Bronchial smooth muscle cell (primary cell): ENCODE measurements at places on chromosomes 6 and 20. TPM values are rescaled to one million over a fixed set of nuclear protein-coding genes. Genes with fewer than 3 reads are reported as not detected.

C6orf141 gene
- 0.17 and 0.79 TPM in 2 replicates for total RNA-seq

CCHCR1 gene
- total RNA-seq = 19.7 and 23.5 TPM in 2 replicates

VARS1 gene
- total RNA-seq = 28.1 and 36.1 TPM in 2 replicates

BTNL2 gene
- total RNA-seq = not detected in 2 replicates

RSPH4A gene
- total RNA-seq = under 0.01 and 0.09 TPM in 2 replicates

SSTR4 gene
- total RNA-seq = not detected in 2 replicates

RBM12 gene
- total RNA-seq = 24.6 and 29.3 TPM in 2 replicates

GJA10 gene
- not detected in 2 replicates for total RNA-seq

MROH8 gene
- total RNA-seq = 1.0 and 1.1 TPM in 2 replicates

PRICKLE4 gene
- total RNA-seq = 0.16 TPM in 1 of 2 replicates, not detected in the other
